ENCODE measurements at places on chromosomes 6 and 20. TPM values are rescaled to one million over a fixed set of nuclear protein-coding genes. Genes with fewer than 3 reads are reported as not detected.
A peak's percentile ranks its signal among the peaks of the same experiment; 100 is the strongest.

DNA sequence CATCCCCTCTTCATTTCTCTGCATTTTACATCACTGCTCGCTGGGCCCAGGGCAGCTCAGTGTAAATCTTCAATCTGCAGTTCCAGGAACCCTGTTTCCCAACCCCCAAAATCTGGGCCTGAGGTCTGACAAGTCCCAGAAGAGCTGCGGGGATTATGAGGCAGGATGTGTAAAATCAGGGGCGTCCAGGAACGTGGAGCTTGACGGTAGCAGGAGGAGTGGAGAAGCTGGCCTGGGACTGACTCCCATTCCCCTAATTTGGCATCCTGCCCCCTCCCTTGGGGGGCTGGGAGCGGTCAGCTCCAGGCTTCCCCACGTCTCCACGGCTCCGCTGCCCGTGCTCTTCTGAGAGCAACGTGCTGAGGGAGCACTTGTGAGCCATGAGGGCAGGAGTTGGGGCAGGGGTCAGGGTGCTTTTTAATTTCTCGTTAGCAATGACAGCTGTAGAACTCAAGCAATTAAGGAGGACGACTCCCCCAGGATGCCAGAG lies 23.4 kb upstream of the VEGFA start:
- peak; percentile 22 for DNase-seq

DNA sequence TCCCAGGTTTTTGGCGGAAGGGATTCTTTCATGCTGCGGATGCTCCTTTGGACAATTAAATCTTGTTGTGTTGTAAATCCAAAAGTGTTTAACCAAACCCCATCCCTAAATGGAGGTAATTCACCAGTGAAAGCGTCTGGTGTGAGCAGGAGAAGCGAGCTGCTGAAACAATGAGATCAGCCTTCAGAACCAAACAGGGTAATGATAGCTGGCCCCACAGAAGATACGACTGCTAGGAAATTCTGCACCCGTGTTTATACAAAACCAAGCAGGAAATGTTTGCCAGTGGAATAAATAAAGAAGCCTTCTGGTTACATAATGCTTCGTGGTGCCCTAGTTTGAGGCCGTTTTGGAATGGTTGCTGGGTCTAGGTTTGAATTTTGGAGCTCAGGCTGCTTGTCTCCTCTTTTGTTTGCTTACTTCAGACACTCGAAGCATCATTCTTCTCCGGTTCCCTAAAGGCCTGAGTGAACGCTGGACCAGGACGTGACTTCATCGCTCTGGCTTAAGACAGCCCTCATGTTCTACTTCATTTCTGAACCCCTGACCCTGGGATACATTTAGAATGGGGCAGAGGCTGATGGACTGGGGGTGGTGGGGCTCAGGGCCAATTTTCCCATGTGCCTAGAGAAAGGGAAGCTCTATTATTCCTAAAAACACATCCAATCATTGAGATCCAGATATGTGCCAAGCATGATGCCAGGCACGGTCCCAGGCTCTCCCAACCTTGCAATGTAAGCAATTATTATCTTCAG lies 61.6 kb upstream of the JAG1 start:
- DNase-seq: no peak

DNA sequence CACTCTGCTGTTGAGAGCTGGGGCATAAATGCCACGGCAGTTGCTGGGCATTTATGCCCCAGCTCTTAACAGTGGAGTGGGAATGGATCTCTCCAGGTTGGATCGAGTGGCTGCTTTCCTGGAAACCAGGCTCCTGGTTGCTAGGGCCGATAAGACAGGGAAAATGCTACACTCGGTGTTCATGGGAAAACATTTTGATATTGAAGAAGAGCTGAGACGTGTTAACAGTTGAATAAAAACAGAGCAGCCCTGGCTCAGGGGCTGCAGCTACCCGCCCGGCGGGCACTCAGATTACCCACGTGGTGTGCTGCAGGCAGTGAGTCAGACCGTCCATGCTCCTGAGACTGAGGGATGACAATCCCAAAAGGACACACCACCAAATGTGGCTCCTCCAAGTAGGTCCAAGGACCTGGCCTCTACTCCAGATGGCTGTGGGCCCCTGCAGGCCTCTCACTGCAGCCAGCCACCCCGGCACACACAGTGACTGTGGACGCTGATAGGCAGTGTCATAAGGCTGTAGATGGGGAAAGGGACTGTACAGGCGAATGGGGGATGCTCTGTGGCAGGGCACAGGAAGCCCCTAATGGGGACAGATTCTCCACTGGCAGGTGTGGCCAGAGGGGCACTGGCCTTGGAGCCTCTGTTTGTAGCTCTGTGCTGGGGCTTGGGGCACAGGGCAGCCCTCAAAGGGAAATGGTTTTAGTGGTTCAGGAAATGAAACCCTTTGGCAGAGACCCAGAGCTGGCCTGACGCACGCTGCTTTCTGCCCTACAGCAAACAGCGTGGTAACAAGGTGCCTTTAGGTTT lies 237.8 kb downstream of the LY86 start:
- no peak for DNase-seq

DNA sequence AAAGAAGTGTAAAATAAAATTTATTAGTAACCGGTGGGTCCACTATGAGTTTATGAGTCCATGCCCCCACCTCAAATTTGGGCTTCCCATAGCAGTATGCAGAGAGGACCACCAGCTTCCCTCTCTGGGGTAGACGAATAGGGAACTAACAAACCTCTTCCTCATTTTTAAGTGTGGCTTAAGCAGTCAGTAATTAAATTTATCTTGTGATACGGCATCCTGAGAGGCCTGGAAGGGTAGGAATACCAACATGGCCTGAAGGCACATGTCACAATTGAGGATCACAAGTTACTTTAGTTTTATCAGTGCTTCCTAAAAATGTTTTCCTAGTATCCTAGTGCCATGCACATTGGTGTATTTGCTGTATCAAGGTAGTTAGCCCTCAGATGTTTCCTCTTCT lies 239.9 kb downstream of the HIVEP2 start:
- DNase-seq: no peak

- DNase-seq: no peak
These were observed 75.7 kb upstream of the FOXP4 start for GRCh38 chr6:41470331-41471063.

DNA sequence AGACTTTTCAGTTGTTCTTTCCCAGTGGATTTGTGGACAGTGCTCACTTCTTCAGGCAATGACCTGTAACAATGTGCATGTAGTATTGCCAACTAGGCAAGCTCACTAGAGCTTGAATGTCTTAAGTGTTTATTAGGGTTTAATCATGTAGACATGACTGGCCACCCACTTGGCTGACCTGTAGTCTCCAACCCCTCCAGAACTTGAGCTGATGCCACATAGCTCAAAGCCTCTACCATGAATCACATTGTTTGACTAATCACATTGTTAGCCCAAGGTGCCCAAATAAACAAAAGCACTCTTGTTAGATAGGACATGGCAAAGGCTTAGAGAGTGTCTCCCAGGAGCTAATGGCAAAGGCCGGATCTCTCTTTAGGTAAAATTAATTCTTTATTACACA lies 272.7 kb downstream of the GRIK2 start:
- no peak for DNase-seq

DNA sequence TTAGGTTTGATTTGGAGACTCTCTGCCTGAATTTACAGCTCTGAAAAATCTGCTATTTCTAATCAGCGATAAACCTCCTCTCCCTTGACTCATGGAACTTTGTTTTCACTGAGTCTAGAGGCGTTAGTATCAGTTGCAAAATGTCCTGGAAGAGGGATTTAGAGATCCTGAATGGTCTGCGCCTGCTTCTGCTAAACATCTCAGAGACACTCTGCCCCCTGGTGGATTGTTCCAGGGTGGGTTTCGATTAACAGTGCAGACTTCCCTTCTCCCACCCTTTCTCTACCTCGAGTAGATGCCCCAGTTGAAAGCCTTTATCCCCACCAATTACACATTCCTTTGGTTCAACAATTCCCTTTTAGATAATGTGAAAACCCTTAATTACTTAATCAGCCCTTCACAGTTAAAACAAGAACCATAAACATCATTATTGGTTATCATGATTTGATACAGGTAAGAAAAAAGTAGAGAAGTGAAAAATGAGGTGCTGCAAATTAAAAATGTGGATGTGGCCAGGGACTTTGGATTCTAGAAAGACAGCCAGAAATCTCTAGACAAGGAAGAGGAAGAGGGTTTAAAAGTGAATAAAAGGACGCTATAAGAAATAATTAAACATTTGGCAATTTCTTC lies 5.5 kb downstream of the HTR1B start:
- peak; percentile 57 for DNase-seq

DNA sequence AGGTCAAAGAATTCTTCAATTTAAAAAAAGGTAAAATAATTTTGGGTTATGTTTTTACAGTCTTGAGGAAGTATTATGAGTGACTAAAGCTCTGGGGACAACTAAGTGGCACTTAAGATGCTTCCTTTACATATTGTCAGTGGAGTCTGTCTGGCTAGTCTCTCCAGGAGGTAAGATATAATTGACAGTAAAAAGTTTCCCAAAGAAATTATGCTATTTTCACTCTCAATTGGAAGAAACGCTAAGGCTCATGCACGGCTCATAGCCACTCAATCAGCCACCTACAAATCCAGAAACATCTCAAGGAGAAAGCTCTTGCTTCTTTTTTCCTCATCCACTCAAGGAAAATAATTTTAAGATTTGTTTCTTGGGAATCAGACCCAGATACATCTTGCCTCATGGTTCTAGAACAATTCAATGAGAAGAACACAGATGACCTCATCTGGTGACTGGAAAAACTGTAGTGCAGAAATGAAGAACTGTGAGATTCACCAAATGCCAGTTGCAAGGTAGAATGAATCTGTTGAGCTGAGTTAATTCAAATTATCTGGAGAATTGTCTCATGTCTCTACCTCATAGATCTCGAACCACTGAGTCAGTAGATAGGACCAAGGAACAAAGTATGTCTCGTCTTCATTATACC lies 252.9 kb downstream of the TPBG start:
- no peak for DNase-seq

- no peak for DNase-seq
These were observed 103.2 kb upstream of the SSTR4 start for GRCh38 chr20:22931653-22932608.

DNA sequence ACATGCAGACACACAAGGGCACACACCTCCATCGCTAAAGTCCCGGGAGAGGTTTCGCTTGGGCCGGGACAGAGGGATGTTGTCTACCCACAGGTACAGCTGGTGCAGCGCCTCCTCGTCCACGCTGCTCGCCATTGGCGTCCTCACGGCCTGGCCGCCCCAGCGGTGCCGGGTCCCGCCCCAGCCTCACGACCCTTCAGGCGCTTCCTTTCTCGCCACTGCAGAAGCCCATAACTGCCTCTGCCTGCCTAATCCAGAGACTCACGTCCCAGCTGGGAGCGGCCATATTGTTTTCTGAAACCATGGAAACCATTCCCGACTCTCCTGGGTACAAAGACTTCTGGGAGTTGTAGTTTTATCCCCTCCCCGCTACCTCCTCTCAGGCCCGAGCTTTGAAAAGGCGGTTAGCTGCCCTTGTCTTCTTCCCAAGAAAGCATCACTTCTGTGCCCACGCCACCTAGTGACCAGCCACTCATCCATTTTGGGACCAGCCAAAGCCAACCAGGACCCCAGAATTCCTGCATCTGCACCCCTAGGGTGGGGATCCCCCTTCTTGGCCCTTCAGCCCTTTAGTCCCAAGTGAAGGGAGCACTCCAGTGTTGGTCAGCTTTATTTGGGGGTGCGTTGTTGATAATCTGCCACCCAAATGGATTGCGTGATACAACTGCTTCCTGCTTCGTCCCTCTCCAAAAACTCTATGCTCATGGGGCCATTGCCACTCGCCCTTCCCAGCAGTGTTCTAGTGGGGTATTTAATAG lies at the start of gene SPEF1:
TSS of gene SPEF1 (minus strand) at position 296 of the 758 bp plus-strand sequence. CDS start at position 135, 161 bp downstream.
- no peak for DNase-seq

DNA sequence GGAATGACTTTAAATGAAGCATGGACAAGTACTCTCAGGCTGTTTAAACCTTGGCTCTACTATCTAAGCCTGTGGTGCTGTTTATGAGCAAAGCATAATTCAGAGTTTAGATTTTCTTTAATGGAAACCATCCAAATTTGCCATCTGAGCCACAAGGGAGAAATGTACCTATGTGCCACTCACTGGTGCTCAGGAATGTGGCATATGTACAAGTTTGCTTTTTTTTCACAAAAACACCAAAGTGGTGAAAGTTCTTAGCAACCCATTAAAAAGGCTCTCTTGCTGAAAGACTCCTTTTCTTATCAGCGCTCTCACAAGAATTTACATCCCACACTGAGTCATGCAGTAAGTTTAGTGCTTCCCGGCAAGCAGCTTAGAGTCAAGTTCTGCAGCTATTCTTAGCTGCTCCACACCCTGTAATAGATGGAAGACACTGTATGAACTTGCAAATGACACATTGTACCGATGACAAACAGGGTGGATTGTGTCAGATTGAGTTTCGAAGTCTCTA lies 57.3 kb upstream of the MLIP start:
- no peak for DNase-seq

Gene PPARD
- 6.4 TPM for total RNA-seq

Gene HLA-DMB
- 79.6 TPM for total RNA-seq

DNA sequence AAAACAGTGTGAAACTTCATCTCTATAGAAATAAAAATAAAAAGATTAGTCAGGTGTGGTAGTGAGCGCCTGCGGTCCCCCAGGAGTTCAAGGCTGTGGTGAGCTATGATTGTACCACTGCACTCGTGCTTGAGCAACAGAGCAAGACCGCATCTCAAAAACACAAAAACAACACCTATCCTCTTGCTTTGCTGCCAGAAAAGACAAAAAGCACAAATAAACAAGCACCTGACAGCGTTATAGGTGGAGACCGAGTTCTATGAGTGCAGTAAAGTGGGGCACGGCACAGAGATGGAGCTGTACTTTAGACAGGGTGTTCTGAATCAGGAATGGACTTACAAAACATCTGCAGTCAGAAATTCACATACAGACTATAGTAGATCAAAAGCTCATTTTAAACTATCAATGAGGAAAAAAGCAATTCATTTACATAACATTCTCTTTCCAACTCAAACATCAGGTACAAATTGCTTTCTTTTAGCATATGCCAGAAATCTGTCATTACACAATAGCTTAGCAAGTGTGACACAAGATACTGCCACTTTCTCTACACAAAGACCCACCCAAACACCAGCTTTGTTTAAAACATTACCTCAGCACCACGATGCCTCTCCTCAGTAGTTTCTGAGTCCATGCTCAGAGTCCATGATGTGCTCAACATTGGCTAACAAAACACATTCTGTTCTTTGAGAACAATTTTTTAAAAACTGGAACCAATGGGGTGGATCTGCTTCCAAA lies 10.1 kb downstream of the EZR start:
- no peak for DNase-seq

GRCh38 chr6:89481695-89482094 lies 48.7 kb downstream of the ANKRD6 start:
- no peak for DNase-seq

Gene B3GAT2
- 0.16 TPM for total RNA-seq

Gene COL9A1
- total RNA-seq: not detected

Gene TGM3
- not detected for total RNA-seq

- no peak for DNase-seq
These were observed 262.0 kb upstream of the RIN2 start for GRCh38 chr20:19495905-19496703.
